ENCODE measurements at places on chromosomes 7 and 10.

DNA sequence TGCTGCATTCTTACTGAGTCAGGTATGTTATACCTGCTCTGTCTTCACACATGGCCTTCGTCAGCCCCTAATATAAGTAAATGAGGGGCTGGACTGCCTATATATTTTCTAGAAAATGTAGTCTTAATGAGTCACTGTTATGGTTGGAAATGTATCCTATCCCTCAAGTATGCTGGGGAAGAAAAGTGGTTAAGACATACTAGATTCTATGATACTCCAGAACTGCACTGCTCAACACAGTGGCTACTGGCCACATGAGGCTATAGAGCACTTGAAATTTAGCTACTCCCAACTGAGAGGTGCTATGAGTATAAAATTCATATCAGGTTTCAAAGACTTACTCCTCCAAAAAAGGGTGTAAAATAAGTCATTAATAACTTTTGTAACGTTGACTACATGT is 104.3 kb upstream of the STEAP1B start:
- no peak for DNase-seq

DNA sequence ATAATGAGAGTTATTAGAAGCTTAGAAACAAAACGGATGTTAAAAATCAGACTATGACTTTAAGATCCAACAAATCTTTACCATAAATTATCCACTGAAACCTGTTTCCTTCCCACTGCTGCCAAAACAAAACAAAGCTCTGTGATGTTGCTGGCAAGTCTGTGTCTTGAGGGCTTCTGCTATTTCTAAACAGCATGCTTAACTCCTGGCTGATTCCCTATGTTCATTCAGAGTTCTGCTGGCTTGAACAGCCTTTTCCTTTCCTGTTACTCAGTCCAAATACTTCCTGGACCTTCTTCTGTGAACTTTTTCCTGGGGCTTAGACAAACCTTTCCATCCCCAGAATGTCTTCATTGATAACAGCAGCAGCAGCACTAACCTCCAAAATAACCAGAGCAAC is 448.1 kb downstream of the SORCS1 start:
- DNase-seq = no peak

DNA sequence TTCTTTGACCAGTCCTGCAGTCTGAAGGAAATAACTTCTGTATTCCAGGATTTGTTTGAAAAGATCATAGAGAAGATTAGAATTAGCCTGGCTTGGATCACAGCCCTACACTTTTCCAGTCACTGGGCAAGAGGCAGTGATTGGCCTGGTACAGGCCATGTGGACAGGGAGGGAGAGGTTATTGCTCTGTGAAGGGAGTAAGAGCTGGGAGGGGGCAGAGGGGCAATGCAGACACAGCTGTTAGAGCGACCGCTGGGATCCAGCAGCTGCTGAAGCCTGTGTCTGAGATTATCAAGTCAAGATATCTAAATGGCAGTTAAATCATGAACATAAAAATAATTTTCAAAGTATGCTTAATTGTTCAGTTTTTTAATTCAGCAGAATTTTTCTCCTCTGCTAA is 257.3 kb downstream of the SDK1 start:
- no peak for DNase-seq

DNA sequence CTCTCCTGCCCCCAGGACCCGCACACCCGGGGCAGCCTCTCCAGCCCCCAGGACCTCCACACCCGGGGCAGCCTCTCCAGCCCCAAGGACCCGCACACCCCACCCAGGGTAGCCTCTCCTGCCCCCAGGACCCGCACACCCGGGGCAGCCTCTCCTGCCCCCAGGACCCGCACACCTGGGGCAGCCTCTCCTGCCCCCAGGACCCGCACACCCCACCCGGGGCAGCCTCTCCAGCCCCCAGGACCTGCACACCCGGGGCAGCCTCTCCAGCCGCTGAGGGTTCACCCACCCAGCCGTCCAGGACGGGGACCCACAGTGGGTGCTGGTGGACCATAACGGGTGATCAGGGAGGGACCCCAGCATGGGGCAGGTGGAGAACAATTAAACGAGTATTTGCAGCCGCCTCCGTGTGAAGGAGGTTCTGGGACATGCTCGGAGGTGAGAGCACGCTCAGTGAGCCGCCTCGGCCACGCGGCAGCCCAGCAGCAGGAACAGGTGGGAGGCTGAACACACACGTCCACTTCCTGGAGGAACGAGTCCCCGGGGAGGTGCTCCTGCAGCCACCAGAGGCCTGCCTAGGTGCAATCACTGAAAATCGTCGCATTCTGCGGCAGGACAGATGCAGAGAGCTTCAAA is 107.9 kb downstream of the PDGFA start:
- DNase-seq = no peak

DNA sequence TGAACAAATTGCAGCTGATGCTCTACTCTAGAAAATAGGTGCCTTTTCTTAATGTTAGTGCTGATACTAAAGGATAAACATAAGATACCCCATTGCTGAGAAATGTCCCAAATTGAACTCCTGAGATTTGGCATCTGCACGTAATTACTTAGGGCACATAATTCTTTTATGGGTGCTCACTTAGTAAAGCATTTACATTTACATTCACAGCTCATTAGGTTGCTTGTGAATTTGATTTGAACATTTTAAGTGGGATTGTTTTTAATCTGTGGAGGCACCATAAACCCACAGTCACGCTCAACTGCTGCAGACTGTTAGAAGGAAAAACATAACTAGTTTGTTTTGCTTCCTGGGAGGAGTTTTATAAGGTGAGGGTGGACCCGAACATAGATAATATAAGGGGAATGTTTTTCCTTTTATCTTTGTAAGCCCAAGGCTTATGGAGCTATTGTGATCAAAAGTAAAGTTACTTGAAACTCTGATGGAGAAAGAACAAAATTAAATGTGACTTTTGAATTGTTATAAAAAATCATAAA is 560.8 kb downstream of the REEP3 start:
- DNase-seq = no peak

- DNase-seq = no peak
Measured at GRCh38 chr7:117145333-117145732, 177.5 kb downstream of the WNT2 start.

GRCh38 chr10:123563994-123564393 is 102.2 kb upstream of the GPR26 start:
- DNase-seq = no peak

Data from activated CD4-positive, alpha-beta T cell treated with anti-CD3 and anti-CD28 coated beads, Interleukin-2, amount 10 ng/mL, durations not matched to agents 24 days and 14 days (primary cell).